ENCODE measurements at places on chromosomes 12 and 14. TPM values are rescaled to one million over a fixed set of nuclear protein-coding genes. Genes with fewer than 3 reads are reported as not detected.

Gene MAP4K5
- total RNA-seq: 40.1 TPM

GRCh38 chr14:104690861-104691455 is 1.5 kb downstream of the INF2 start:
- H3K4me1 ChIP-seq: peaks cover 40% of the 10 kb centered on the region
- H3K36me3 ChIP-seq: peaks cover 2% of the 10 kb centered on the region
- H3K4me3 ChIP-seq: peak overlapping the region; percentile 80
- no peaks in the 10 kb centered on the region for H3K27me3 ChIP-seq

- H3K4me1 ChIP-seq: peaks cover 86% of the 10 kb centered on the region
- H3K4me3 ChIP-seq: peak overlapping the region; percentile 79
- peak overlapping the region; percentile 82 for H3K27ac ChIP-seq
Measured at GRCh38 chr14:99211410-99211809, 60.6 kb downstream of the BCL11B start.

Gene TAS2R43
- total RNA-seq: 0.39 TPM

Gene WIF1
- not detected for total RNA-seq

DNA sequence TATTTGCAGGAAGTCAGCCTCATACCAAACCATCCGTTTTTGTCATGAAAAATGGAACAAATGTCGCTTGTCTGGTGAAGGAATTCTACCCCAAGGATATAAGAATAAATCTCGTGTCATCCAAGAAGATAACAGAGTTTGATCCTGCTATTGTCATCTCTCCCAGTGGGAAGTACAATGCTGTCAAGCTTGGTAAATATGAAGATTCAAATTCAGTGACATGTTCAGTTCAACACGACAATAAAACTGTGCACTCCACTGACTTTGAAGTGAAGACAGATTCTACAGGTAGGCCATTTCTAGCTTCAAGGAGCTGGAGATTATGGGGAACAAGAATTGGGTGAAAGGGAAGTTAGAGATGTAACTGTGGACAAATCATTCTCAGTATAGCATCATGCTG is 126.1 kb downstream of the DAD1 start:
- H3K27me3 ChIP-seq: no peaks in the 10 kb centered on the region
- DNase-seq: no peak
- H3K36me3 ChIP-seq: no peaks in the 10 kb centered on the region
- no peak overlapping the region for H3K4me3 ChIP-seq
- no peak overlapping the region for H3K27ac ChIP-seq
- no peaks in the 10 kb centered on the region for H3K4me1 ChIP-seq

Gene KRT83
- not detected for total RNA-seq

- no peaks in the 10 kb centered on the region for H3K4me1 ChIP-seq
- H3K4me3 ChIP-seq: no peak overlapping the region
- no peak for DNase-seq
- H3K27ac ChIP-seq: no peak overlapping the region
- no peaks in the 10 kb centered on the region for H3K36me3 ChIP-seq
Measured at GRCh38 chr12:57190037-57190436, 26.6 kb upstream of the NXPH4 start.

- H3K36me3 ChIP-seq: no peaks in the 10 kb centered on the region
- no peak overlapping the region for H3K4me3 ChIP-seq
- no peak overlapping the region for H3K27ac ChIP-seq
- H3K4me1 ChIP-seq: no peaks in the 10 kb centered on the region
- DNase-seq: no peak
Measured at GRCh38 chr12:29048787-29049186, 100.3 kb upstream of the FAR2 start.

DNA sequence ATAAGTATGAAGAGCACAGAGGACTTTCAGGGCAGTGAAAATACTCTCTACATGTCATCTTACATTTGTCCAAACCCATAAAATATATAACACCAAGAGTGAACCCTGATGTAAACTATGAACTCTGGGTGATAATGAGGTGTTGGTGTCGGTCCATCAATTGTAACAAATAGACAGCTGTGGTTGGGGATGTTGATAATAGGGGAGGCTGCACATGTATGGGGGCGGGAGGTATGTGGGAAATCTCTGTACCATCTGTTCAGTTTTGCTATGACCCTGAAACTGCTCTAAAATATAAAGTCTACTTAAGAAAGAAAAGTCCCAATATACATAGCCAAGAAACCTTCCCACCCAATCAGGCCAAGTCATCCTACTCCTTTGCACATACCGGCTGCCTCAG is 88.5 kb downstream of the GPR135 start:
- DNase-seq: no peak
- peaks cover 4% of the 10 kb centered on the region for H3K36me3 ChIP-seq
- no peak overlapping the region for H3K4me3 ChIP-seq
- H3K27me3 ChIP-seq: peaks cover 57% of the 10 kb centered on the region
- H3K27ac ChIP-seq: no peak overlapping the region
- peaks cover 2% of the 10 kb centered on the region for H3K4me1 ChIP-seq

Measured in activated naive CD8-positive, alpha-beta T cell treated with anti-CD3 and anti-CD28 coated beads, Interleukin-2, amount 10 ng/mL, durations not matched to agents 7 days and 5 days (primary cell).